Iris pigment epithelial cell (primary cell): ENCODE measurements at places on chromosomes 13 and 19.
A peak's percentile ranks its signal among the peaks of the same experiment; 100 is the strongest.

- DNase-seq, result peak; percentile 87
Measured at GRCh38 chr13:28220166-28220565, 81.8 kb downstream of the PAN3 start.

GRCh38 chr19:46442808-46443450 lies 14.2 kb upstream of the PNMA8C start:
- DNase-seq, result peak; percentile 79

DNA sequence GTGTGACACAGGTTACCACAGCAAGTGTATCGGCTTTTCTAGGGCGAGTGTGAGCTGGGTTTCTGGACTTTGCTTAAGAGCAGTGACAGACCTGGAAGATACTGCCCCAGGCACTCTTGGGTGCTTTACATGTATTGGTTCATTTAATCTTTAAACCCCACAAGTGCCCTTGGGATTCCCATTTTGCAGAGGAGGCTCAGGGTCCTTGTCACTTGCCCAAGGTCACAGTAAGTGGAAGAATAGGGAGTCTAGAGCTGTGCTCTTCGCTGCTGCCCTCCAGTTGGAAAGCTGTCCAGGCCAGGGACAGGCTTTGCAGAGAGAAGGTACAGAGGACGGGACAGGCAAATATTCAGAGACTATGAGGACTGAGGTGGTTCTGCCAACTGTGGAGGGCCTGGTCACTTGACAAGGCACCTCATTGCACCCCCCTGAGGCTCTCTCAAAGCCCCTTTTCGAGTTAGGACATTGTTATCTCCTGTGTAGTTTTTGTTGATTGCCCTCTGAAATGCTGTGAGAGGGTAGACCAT lies 42.4 kb downstream of the BBC3 start:
- DNase-seq, result no peak

DNA sequence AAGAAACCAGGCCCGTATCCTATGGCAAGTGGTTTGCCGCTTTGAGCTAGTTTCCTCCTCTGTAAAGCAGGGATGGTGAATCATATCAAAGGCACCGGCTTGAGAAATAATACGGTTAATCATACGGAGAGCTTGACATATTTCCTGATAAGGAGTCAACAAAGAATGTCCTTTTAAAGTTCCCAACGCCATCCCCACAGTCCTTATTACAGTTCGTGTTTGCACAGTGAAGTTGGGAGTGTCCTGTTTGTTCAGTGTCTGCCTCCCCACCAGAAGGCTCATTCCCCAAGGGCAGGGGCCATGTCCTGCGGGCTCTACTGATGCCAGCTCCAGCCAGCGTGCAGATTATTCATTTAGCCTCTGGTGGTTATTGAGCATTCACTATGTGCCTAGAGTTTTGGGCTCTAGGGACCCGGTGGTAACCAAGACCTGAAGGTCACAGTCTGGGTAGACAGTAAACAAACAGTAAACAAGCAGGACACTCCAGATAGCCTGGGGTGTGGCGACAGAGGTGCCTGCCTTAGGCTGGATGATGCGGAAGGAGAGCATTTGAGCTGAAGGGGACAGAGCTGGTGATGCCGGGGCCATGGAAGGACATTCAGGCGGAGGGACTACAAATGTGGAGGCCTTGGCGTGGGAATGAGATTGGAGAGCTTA lies 6.3 kb downstream of the GRAMD1A start:
- DNase-seq, result peak; percentile 87

DNA sequence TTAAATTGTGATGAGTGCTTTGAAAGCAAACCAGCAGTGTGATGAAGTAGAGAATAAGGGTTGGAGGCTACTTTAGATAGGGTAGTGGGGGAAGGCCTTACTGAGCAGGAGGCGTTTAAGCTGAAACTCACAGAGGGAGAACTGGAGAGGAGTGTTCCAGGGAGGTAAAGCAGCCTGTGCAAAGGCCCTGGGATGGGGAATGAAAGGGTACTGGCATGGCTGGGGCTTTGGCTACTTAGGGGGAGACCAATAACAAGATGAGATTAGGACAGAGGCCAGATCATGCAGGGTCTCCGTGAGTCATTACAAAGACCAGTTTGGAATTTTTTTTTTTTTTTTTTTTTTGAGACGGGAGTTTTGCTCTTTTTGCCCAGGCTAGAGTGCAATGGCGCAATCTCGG lies 1.1 kb downstream of the PPP5C start:
- DNase-seq, result no peak

GRCh38 chr19:41734585-41734984 lies 20.7 kb upstream of the CEACAM6 start:
- DNase-seq, result no peak

- DNase-seq, result peak; percentile 54
Measured at GRCh38 chr13:19959141-19959830, 759 bp downstream of the ZMYM2 start.

GRCh38 chr19:1019980-1020867 lies 699 bp downstream of the TMEM259 start:
- DNase-seq, result no peak

DNA sequence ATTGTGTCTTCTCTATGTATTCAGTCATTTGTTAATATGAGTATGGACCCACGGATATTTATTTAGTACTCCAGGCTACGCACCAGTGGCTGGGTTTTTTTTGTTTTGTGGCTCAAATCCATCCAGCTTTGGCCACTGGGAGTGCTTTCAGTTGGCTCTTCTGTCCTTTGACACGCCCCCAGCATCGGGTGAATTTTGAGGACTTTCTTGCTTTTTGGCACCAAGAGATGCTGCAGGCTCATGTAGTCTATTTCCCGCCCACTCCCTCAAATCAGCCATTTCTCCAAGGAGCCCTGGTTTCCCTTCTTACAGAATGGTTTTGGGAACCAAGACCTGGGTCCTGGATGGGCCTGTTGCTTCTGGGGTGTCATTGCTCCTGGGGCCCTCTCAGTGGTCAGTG lies 55.8 kb downstream of the SMARCA4 start:
- no peak for DNase-seq

DNA sequence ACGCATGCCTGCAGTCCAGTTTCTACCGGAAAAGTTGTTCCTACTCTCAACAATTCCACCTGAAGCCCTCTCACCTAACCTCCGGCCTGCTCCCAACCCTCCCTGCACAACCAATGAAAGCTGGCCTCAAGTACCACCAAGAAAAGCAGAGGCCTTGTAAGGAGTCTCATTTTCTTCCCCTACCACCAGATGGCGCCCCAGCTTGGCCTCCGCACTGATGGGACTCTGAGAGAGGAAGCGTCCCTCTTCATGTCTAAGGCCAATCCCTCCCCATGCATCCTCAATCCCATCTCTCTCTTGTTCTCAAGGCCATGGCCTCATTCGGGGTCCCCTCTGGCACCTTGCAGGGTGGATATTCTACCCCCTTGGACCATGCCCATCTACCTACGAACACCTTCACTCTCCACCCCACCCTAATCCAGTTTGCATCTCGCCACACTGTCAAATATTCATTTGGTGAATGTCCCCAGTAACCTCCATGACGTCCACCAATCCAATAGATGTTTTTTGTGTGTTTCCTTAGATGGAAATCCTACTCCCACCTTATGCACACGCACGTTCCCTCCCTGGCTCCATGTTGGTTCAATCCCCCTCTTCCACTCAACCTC lies 412.8 kb downstream of the ZNF536 start:
- DNase-seq, result peak; percentile 7

DNA sequence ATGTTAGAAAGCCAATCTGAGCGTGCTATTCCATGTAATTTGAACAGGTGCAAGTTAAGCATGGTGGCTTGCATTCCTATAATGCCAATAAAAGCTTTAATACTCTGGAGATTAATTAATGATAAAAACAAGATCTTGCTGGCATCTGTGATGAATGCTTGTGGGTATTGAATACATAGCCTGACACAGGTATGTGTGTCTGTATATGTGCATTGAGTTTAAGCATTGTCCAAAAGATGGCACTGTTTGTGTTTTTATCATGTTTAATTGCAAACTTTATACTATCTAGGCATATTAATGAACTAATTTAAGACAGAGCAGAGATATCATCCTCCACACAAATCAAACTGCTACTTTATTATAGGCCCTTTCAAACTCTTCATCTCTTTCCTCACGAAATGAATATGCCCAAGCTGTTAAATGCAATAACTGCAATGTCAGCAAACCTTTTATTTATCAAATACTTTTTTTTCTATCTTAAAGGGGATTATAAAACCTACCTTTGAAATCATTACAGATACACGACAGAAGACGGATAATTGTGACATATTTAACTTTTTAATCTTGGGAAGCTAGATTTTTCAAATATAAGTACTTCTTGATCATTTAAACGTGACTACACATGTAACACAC lies 86.5 kb downstream of the TNFSF11 start:
- DNase-seq, result peak; percentile 28

DNA sequence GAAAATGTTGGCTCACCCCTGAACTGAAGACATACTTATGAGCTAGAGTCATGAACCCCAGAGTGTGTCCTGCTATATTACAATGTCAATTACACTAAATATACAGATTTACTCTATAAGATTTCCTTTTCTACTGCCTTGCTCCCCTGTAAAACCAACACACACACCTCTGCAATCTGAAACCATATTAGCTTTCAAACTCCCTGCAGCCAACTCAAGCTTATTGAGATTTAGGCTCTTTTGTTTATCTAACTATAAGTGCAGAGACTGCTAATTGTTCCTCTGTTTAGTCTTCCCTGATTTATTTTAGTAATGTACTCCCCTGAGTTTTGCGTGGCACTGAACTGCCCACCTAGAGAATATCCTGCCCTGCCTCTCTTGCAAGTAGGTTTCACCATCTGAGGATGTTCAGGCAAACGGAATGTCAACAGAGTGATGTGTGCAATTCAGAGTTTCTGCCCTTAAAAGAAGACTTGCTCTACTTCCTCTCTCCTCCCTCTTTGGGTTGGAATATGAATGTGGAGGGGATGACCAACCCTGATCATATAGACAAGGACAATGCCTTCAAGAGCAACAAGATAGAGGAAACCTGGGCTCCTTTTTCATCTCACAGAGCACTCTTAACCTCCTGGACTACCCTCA lies 22.3 kb downstream of the FAM216B start:
- DNase-seq, result peak; percentile 76

- DNase-seq, result no peak
Measured at GRCh38 chr13:53143757-53144339, 115.2 kb downstream of the OLFM4 start.

DNA sequence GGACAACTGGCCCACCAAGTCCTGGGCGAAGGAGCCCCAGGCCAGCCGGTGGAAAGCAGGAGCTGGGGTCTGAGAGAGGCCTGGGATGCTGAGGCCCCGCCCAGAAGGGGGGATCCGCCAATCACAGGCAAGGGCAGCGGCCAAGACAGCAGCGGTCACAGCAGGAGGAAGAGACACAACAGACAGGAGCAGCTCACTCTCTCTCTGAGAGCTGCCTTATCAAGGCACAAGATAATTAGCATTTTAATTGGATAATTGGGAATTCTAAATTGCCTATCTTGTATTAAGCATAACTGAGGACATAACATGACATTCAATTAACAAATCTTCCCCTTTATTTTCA lies 46.2 kb downstream of the CEBPG start:
- DNase-seq, result no peak

GRCh38 chr19:48400018-48400742 lies 6.7 kb downstream of the GRIN2D start:
- peak; percentile 89 for DNase-seq

DNA sequence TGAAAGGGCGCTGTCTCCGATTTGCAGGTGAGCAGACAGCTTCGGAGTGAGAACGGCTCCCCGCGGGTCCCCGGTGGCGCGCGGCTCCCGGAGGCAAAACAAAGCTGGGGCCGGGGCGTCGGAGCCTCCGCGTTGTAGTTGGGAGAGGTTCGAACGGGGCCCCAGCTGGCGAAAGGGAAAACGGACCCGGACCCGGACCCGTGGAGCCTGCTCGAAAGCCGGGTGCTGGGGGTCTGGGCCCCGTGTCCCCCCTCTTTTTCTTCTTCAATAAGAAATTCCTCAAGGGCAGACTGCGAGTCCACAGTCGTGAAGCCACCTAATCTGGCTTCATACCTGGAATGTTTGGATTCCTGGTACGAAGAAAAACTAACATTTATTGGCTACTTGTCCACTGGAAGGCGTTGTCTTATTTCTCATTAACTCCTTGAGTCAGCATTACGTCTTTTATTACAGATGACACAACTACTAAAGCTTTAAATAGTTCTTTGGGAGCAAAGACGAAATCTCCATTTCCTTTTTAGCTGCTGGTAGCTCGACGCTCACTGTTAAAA lies 632 bp upstream of the MTIF3 start:
- DNase-seq, result peak; percentile 47

- DNase-seq, result no peak
Measured at GRCh38 chr13:75635101-75635827, 866 bp upstream of the LMO7 start.

- no peak for DNase-seq
Measured at GRCh38 chr13:34747507-34747906, 194.6 kb upstream of the NBEA start.

DNA sequence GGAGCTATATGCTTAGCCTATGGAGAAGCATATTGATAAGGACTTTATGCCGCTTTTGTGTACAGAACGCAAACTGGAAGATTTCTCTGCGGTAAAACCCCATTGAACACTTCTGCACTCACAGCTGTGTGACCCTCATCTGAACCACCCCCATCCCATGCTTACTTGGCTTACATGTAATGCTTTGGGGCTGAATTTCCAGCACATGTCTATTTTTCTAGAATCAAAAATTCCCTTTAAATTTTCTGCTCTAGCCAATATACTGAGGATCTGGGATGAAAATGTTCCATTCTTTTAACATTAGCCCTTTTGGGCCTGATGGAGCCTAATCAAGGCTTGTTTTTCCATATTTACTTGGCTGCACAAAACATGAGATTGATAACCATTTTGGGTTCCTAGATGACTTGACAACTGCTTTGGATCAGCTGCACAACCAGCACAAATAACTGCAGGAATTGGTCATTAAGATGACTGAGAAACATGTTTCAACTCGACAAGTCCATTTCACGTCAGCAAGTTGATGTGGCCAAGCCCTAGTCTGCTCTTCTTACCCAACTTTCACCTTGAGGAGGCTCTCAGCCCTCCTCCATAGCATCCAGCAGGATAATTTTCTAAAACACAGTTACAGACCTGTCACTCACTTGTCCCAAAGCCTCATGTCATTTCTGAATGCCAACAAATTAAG lies 52.4 kb downstream of the TNFSF11 start:
- no peak for DNase-seq

- peak; percentile 50 for DNase-seq
Measured at GRCh38 chr13:113545455-113545930, 39.1 kb upstream of the TFDP1 start.

DNA sequence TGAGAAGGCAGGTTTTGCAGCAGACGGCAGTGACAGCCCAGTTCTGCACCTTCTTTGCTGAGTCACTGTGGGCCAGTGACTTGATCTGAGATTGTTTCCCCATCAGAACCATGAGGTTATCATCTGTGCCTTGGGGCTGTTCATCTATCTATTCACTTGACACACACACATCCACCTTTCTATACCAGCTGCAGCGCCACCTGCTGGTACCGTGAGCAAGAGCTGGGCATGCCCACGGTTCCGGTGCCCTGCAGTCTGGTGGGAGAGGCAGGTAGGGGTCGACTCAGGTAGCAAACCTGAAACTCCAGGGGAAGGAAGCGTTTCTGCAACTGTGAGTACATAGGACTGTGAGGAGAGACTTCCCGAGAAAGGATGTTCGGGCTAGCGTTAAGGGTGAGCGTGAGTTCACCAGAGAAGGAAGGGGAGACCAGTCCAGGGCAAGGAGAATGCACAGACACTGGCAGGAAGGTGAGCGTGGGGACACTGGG lies 7.5 kb upstream of the LIN7B start:
- DNase-seq, result peak; percentile 58
